ENCODE measurements at places on chromosomes 1 and 21.
A peak's percentile ranks its signal among the peaks of the same experiment; 100 is the strongest.

GRCh38 chr1:99674115-99675064, 28.5 kb downstream of the PALMD start:
- DNase-seq: no peak

- peak; percentile 27 for DNase-seq
These were observed 6.8 kb downstream of the JMJD4 start for GRCh38 chr1:227728059-227728891.

GRCh38 chr1:93219443-93219842, 38.9 kb downstream of the CCDC18 start:
- peak; percentile 13 for DNase-seq

DNA sequence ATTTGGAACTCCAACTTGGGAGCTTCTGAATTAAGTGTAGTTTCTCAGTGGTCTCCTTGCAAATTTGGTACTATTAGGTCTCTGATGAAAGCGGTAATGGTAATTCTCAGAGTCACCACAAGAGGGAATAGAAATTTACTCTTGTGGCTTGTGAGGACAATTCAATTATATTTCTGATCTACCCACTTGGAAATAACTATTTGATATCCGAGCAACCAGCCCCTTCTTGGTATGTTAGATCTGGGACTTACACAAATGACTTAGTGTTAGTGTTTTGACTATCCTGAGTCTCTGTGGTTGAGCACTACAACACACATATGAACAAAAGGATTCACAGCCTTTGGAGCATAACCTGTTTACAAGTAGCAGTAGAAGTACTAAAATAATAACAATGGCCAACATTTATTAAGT, 68.1 kb downstream of the RPS6KA1 start:
- DNase-seq: peak; percentile 77

DNA sequence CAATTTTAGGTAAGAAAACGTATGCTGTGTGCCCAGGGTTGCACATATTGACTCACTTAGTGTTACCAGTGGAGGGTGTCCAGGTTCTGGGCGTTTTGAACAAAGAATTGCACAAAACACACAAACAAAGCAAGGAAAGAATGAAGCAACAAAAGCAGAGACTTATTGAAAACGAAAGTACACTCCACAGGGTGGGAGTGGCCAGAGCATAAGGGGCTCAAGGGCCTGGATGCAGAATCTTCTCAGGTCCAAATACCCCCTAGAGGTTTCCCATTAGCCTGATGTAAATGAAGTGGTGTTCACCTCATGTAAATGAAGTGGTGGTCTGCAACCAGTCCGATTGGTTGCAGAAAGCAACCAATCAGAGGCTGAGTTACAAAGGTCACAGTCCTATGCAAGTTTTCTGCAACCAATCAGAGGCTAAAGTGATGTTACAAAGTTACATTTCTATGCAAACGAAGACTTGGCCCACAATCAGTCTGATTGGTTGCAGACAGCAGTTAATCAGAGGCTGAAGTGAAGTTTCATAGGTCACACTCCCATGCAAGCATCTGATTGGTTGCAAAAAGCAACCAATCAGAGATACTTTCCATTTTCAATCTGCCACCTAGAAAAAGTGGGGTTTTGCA, 228.3 kb downstream of the ST6GALNAC3 start:
- no peak for DNase-seq

- peak; percentile 35 for DNase-seq
These were observed 27.5 kb downstream of the ATP8B2 start for GRCh38 chr1:154352581-154353459.

GRCh38 chr1:243325305-243325890, 69.6 kb downstream of the SDCCAG8 start:
- DNase-seq: peak; percentile 49

DNA sequence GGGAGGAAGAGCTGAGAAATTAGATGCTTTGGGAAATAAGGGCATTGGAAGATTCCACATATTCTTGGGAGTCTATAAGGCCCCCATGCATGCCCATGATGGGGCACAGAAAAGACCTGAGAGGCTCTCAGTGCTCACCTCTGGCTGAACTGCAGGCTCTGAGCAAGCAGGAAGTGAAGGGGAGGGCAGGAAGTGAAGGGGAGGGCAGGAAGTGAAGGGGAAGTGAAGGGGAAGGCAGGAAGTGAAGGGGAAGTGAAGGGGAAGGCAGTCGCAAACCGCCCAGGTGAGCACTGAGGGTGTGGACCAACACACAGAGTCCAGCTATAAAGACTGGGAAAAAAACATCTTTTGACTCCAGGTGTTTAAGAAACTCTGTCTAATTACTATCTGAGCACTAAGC, 3.5 kb downstream of the KRTAP10-9 start:
- no peak for DNase-seq

DNA sequence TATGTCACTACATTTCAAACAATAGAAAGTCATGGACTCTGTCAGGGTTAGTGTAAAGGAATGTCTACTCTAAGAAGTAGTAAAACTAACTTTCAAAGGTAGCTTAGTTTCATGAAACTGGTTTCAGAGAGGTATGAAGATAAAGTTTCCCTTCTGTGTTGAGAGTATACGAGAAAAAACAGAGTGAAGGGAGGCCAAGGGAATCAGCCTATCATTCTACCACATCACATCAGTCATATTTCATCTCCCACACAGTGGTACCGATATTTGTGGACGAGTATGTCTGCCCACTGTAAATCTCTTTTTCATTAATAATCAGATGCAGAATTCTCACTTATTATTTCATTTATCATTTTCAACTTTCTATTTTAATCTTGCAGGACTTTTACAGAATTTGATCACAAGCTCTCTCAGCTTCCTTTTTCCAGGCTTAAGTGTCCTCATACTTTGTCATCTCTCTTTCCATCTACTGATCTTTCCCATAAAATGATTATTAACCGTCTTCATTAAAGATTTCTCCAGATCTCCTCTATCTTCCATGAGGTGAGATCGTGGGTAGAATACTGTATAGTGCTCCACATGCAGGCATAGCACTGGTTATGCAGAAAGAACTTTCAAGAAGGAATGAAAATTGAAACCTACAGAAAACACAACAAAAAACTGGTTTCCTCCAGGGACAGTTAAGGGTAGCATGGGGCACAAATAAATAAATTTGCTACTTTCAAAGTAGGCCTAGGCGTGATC, 11.5 kb upstream of the IFI16 start:
- no peak for DNase-seq

- no peak for DNase-seq
These were observed 11.9 kb downstream of the PODN start for GRCh38 chr1:53073868-53074311.

GRCh38 chr1:162062542-162063015, 6.9 kb upstream of the NOS1AP start:
- DNase-seq: no peak

GRCh38 chr1:39335216-39335615, 130.7 kb downstream of the MACF1 start:
- no peak for DNase-seq

DNA sequence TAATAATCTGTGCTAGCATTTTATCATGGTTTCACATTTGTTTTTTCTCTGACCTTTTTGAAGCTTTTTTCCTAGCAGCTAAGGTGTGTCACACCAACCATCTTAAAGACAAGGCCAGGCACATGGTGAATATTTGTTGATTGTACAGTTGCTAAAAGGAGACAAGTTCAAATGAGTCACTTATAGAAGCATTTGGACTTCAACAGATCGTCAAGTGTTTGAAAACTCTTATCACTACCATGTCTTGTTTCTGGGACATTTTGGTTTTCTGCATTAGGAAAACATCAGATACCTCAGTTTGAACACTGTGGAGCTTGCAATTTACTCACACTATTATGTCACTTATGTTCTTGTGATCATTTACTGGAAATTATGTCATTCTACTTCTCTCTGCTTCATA, 407.3 kb downstream of the USP25 start:
- DNase-seq: no peak

DNA sequence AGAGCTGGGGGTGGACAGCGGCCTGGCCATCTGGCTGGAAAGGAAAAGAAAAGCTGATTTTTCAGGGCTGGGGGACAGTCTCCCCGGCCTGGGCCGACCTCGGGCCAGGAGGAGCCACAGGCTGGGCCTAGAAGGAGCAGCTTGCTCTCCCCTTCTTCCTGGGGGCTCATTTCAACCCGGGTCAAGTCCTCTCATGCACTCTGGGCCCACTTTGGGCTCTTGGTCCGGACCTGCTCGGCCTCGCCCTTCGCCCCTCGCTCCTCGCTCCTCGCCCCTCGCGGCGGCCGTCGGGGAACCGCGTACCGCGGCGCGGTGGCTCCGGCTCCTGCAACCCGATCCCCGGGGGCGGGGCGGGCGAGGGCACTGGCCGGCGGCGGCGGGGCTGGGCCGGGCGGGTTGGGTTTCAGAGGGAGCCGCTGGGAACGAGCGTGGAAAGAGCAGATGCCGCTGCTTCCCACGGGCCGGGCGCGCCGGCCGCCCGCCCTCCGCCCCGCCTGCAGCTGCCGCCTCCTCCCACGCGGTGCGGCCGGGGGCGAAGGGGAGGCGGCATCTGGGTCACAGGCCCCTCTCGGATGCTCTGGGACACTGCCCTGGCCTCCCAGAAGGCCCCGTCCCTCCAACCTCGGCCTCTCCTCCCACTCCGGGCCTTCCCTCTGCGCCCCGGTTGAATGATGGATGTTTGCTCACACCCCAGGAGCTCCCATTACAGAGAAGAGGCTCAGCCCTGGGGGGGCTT, 6.6 kb downstream of the HEYL start:
- DNase-seq: no peak

DNA sequence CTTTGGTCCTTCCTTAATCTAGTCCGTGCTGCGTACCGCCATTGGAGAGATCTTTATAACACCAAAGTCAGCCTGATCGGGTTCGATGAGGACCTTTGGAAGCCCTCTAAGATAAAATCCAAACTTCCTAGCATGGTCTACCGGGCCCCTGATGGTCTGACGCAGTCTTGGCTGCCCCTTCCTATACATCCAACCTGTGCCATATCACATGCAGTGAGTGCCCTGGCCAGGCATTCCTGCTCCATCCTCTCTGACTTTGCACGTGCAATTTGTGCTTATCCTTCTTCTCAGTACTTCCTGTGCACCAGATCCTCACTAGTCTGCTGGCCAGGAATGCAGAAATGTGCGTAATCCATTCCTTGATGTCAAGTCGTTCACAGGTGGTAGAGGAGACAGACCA, 45.6 kb downstream of the CFAP57 start:
- no peak for DNase-seq

DNA sequence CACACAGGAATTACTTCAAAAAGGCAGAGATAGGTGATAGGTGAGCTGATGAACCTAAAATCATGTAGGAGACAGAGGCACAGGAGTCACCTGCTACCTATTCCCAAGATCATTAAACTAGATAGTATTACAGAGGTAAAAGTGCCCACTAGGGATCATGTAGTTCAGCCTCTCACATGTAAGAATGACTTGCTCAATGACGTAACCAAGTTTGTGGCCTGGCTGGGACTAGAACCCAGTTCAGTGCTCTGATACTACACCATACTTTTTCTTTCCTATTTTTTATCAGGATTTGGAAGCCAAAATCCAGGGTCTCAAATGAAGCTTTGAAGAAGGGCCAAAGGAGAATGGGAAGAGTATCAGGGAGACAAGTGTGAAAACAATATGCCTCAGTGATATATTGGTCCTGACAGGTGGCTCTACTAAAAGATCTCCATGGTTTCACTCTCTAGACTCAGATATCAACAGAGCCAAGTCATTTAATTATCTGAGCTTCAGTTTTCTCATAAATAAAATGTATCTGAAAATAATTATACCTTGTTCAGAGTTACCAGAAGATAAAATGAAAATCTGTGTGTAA, 87.3 kb upstream of the SLFNL1 start:
- no peak for DNase-seq

DNA sequence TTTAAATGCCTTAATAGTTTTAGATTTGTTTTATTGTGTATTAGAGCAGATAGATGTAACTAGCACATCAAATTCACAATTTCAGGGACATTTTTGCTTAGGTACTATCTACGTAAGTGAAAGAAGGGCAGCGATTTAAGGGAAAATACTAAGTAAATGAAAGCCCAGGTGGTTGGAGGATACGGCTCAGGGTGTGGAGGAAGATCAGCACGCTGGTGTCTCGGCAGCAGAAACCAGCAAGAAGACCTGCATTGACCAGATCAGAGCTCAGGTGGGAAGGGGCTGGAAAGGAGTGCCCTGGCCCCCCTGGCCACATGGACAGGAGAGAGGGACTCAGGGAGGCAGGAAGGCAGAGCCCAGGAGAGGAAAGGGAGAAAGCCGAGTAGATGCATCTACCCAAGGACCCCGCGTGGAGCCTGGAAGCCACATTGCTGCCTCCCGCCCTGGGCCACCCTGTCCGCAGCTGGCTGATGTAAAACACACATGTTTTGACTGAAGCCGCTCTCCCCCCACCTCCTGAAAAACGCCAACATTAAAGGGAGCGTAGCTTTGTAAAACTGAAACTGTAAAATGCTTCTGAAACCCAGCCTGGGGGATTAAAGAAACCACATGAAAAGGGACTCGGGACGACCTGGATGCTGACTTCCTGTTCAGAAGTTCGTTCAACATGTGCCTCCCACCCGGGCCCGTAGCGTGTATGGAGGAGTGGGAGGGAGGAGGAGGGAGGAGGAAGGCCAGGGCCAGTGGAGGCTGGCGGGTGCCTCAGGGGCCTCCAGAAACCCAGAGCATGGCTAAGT, 72.6 kb upstream of the TARDBP start:
- no peak for DNase-seq

DNA sequence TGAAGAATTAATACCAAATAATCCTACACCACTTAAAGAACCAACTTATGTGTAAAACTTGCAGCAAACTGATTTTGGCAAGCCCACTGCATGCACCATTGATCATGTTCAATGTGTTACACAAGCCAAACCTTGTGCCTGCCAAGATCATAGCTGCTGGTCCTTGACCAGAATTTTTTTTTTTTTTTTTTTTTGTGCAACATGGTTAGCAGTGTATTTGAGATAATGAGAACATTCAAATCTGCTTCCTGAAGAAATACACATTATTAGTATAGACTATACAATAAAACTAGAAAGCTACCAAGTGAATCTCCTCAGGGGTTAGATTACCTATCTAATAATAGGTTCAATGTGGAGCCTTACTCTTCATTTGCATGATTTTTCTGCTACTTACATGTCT, 421.0 kb downstream of the MRPL39 start:
- no peak for DNase-seq

DNA sequence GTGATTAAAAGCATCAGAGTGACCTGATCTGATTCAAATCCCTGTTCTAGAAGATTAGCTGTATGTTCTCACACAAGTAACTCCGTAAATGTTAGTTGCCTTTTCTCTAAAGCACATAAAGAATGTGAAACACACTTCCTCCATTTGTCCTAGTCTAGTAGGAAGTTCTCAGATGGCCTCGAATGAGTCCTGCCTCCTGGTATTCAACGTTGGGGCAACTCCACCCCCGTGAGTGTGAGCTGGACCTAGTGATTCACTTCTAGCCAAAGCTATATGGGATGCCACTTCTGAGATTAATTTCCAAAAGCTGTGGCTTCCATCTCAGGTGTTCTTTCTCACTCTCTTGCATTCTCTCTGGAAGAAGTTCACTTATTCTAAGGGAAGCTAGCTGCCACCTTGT, 267.6 kb downstream of the GPATCH2 start:
- DNase-seq: no peak
